ENCODE measurements at places on chromosomes 7 and 10.

- no peak for DNase-seq
These were observed 1.6 kb downstream of the HOXA6 start for GRCh38 chr7:27145914-27146412.

- no peak for DNase-seq
These were observed 76.5 kb downstream of the AUTS2 start for GRCh38 chr7:69674701-69675182.

DNA sequence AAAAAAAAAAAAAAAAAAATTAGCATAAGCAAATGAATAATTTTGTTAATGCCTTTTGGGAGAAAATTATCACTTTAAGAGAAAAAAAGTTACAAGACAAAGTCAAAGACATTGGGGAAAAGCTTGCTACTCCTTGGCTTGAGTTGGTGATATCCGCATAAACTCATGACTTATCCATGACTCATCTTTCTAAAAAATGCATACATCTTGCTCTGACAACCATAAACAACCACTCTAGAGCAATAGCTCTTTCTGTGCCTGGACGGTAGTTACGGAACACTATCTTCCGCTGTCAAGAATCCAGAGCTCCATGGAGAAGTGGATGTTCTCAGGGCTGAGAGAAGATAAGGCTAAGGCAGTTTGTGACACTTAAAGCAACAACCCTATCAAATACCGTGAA is 281.1 kb upstream of the PFKP start:
- no peak for DNase-seq

DNA sequence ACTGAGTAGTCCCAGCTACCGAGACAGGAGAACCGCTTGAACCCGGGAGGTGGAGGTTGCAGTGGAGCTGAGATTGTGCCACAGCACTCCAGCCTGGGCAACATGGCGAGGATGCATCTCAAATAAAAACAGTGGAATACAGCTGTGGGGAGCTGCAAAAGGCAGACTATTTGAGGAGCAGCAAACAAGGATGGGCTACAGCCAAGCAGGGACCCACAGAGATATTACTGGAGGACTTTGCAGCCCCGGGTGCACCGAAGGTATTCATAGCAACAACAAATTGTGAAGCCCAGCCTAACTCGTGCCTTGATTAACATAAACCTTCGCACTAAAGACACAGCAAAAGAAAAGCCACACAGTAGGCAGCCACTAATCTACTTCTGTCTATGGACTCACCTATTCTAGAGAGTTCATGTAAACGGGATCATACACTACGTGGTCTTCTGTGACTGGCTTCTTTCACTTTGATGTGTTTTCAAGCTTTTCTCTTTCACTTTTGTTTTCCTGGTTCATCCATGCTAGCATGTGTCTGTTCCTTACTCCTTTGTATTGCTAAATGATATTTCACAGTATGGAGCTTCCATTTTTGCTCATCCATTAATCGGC is 34.0 kb downstream of the PODXL start:
- DNase-seq: no peak

GRCh38 chr7:96284835-96285234 is 37.1 kb downstream of the SLC25A13 start:
- no peak for DNase-seq

GRCh38 chr7:48964074-48964473 is 39.7 kb downstream of the CDC14C start:
- no peak for DNase-seq

DNA sequence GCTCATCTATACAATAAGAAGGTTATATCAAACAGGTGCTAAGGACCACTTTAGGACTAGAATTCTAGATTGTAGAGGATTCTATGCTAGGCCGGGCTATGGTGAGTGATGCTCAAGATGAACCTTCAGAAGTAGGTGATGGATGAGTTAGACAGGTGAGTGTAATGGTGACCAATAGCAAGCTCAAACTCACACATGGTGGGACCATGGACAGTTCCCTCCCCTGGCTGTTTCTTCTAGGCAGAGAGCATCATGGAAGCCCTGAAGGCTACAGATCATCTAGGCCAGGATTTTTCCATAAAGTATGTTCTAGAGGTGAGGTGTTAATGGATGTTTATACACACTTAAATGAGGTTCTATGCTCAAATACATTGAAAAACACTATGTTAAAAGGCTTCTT is 162.2 kb upstream of the WDR11 start:
- no peak for DNase-seq

GRCh38 chr7:27172823-27173510 is 1.2 kb downstream of the HOXA10 start:
- peak; percentile 45 for DNase-seq

GRCh38 chr10:14405076-14406065 is 74.6 kb upstream of the FRMD4A start:
- no peak for DNase-seq

GRCh38 chr10:104254493-104255310 is at the start of gene GSTO1:
TSS of gene GSTO1 (plus strand) at chr10:104254892. CDS start at chr10:104254929, 37 bp downstream.
- DNase-seq: no peak

GRCh38 chr7:65722361-65722792 is 150.5 kb upstream of the VKORC1L1 start:
- no peak for DNase-seq

DNA sequence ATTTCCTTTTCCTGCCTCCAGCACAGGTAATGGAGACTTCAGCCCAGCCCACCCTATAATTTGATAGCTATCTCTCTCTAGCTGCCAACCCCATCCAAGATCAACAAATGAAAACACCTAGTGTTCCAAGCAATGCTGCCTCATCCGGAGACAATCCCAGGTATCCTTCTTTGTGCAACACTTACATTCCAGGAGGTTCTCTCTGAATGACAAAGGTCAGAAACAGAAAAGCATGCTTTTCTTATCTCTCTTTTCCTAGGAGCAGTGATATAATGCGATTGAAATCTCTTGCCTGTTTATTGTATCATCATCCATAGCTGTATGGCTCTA is 699.3 kb downstream of the INHBA start:
- no peak for DNase-seq

DNA sequence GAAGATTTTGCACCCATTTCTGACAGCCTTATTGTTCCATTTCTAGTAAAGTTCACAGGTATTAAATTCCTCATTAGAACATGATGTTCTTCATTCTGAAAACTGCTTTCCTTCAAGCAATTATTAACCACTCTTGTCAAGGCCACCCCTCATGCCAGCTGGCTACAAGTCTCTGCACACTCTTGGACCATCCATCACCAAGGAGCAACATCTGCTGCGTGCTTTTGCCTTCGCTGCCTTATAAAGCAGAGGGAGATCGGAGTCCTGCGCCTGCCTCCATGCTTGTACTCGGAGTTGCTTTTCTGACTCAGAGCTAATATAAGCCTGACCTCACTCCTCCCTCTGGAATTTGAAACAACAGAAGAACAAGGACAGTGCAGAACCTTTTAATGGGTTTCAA is 529.9 kb upstream of the DPP6 start:
- no peak for DNase-seq

GRCh38 chr7:11486271-11486670 is 345.7 kb downstream of the THSD7A start:
- DNase-seq: no peak

GRCh38 chr7:39300276-39300675 is 265.9 kb upstream of the YAE1 start:
- DNase-seq: no peak

DNA sequence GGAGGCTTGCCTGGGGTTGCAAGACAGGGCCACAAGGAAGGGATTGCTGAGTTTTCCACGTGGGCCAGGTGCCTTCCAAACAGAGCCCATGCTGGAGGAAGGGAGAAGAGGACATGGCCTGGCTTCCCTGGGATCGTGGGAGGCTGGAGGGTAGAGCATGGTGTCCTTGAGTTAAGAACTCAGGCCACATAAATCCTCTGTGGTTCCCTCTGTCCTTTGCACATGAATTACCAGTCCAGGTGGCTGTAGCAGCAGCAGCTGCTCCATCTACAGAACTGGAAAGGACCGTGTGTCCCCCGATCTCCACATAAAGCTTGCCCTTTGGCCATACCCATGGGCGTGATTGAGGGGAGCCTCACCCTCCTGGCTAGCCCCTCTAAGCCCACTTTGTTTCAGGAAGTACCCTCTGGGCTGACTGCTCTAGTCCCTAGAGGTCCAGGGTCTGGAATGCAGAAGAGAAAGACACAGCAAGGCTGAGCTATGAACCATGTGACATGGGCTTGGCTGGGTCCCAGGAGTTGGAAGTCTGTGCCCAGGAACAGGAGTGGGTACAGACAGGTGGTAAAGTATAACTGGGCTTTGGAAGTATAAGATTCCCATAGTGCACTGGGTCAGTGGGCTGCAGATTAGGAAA is 84.9 kb downstream of the C10orf105 start:
- DNase-seq: no peak

DNA sequence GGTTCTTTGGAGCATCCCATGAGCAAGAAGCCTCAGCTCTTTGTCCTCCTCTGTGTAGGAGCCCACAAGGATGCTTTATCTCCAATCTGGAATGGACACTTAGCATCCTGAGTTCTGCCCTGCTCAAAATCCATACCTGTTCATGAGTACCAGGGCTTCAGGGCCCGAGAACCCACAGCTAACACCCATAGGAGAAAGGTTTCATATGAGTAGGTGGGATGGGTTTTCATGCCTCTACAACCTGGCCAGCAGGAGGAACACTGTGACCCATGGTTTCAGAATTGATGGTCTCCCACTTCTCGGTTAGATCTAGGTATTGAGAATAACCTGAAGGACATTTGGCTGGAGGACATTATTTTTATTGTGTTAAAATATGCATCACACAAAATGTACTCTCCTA is 57.8 kb downstream of the TBXAS1 start:
- DNase-seq: no peak

DNA sequence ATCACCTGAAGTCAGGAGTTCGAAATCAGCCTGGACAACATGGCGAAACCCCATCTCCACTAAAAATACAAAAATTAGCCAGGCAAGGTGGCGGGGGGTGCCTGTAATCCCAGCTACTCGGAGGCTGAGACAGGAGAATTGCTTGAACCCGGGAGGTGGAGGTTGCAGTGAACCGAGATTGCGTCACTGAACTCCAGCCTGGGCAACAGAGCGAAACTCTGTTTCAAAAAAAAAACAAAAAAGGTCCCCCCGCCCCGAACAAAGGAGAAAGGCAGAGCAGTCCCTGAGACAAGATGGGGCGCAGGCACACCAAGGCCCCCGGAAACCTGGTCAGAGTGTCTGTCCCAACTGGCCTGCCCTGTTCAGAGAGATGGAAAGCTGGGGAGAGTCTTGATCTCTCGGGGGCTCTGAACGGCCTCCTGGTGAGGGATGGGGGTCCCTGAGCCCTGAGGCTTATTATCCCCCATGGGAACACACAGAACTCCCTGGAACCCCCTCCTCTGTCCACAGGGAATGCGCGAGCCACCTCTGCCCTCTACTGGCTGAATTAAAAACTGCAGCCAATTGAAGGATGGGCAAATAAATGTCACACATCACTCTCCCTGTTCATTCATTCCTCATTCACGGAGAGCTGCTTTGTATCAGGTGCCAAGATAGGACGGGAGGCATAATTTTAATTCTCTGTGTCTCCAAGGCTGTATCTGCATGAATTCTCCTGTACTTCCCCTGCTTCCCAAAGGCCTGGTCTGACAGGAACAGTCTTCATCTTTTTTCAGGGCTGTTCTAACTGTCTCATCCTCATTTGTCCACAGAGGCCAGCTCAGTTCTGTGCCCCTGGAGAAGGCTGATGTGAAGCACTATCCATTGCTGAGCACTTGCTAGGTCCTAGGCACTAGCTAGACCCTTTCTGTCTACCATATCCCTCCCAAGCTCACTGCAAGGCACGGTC is 28.9 kb downstream of the MAT1A start:
- DNase-seq: no peak

- DNase-seq: no peak
These were observed 338.3 kb downstream of the CXCL12 start for GRCh38 chr10:44046605-44047004.

GRCh38 chr10:71708301-71708703 is 11.3 kb downstream of the C10orf105 start:
- no peak for DNase-seq

DNA sequence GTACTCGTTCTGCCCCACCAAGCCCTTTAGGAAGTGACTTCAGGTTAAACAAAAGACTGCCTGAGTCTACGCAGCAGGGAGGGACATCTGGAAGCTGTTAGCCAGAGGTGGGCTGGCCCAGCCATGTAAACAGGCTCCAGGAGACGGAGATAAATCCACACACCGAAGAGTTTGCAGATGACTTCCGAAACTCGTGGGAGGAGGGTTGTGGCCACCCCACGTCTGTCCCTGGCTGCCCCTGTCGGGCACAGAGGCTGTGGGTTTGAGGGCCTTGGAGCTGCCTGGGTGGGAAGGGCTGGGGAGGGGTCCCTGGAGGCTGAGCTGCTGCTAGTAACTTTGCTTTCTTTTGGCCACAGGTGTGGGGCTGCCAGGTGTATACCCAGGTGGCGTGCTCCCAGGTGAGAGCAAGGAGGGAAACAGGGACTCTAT is 15.6 kb downstream of the ELN start:
- DNase-seq: no peak

DNA sequence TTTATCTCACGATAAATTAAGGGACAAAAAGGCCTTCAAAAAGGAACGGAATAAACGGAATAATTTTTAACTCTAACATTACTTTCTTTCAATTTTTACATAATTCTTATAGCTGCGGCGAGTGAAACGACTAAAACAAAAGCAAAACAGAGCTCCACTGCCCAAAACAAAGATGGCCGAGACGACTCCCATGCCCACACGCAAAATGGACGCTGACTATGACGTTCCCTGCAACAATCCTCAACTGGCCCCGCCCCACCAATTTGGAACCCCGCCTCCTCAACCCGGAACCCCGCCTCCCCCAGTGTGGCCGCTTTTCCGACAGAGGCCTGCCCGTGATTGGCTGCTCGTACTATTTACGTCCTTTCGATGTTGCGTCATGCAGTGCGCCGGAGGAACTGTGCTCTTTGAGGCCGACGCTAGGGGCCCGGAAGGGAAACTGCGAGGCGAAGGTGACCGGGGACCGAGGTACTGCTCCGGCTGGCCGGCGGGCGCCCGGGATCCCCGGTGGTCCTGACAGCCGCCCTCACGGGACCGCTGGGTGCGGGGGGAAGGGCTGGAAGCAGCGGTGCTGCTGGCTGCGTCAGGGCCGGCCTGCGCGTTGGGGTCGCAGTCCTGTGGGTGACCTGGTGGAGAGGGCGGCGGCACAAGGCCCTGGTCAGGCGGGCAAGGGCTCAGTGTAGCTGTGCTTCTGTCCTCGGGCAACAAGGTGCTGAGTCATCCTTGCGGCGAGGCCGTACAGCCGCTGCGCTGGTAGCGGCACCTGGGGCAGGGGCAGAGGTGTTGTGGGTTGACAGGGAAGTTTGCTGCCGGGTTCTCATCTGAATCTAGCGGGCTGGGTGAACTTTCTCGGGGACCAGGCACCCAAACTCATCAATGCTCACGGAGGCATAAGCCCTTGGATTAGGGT is at the start of gene GHITM:
GHITM (plus strand) TSS at position 384 of the 910 bp plus-strand sequence. CDS start 1,992 bp downstream, outside the sequence.
- DNase-seq: peak; percentile 92

GRCh38 chr7:24456526-24457218 is 116.6 kb upstream of the PALS2 start:
- DNase-seq: no peak

GRCh38 chr7:50416527-50417182 is 33.5 kb downstream of the FIGNL1 start:
- DNase-seq: no peak
